Effector memory CD4-positive, alpha-beta T cell (primary cell): ENCODE measurements at places on chromosomes 3 and 15.

DNA sequence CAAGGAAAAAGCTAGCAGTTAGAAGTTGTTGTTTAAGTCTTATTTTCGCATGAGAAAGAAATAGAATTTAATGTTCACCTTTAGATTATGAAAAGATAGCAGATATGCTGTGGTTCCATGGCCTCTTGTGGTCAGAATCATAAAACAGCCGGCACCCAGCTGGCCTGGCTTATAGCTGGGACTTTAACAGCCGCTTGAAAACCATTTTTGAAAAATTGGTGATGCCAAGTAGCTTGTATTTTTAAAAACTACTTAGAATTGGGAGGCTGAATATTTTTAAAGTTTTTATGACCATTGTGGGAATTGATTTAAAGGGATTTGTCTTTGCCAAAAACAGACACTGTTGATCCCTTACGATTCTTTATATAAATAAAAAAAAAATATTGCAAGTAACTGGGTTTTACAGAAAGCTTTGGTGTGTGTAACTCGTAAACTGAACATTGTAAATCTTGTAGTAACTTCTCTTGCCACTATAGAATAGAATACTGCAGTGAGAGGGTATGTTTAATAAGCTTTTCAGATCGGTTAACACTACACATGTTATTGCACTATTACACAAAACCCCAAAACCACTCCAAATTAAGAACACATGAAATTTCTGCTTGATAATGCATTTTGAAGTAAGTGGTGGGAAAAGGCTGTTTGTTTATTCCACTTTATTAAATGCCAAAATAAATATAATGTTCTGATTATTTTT is 6.6 kb downstream of the ARRDC4 start:
- no peak for DNase-seq

- no peak for DNase-seq
Measured at GRCh38 chr3:24310887-24311286, 183.8 kb downstream of the THRB start.

DNA sequence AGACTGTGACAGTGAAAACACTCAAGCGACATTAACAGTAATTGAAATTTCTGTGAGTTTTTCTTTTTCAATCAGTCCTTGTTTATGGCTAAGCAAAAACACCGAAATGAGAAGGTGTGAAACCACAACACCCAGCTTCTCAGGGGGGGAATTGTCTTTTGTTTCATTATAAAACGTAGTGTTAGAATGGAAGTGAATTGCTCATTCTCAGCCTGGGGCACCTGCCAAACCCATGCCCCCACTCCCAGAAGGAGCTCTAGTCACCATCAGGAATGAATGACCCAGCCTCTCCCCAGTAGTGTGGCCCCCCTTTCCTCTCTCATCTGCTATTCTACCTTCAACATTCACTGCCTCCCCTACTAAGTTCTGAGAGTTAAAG is 185.8 kb upstream of the CFAP20DC start:
- no peak for DNase-seq

DNA sequence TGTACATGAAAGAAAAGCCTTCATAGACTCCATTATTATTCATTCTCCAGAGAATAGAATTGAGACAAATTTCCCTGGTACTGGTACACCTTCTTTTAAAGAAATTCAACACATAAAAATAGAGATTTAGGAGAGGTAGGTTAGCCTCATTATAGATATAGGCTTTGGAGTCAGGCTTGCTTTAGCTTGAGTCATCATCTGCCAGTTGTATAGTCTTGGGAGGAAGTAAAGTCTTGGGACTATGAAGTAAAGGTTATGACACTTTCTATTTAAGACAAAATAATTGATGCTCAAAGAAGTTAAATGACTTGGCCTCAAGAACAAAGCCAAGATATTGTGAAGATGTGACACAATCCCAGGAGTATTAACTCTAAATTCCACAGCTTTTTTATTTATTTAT is 4.3 kb downstream of the HRG start:
- no peak for DNase-seq

- no peak for DNase-seq
Measured at GRCh38 chr3:153513236-153513635, 351.2 kb downstream of the RAP2B start.

GRCh38 chr3:58899159-58899952 is 150.5 kb downstream of the CFAP20DC start:
- DNase-seq: peak; percentile 3

- no peak for DNase-seq
Measured at GRCh38 chr3:184380185-184380626, 352 bp downstream of the CHRD start.

DNA sequence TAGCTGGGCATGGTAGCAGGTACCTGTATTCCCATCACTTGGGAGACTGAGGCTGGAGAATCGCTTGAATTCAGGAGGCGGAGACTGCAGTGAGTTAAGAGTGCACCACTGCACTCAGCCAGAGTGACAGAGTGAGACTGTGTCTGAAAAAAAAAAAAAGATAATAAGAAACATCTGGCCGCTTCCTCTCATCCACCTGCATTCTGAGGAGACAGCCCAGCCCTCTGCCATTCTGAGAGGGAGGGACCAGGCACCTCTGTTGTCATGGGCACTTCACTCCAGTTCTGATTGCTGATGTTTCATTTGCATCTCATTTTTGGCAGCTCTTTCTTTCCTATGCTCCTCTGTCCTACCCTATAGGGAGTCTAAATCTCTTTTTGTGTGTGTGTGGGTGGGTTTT is 36.4 kb upstream of the GSK3B start:
- DNase-seq: no peak
